IMR-90 (cell line): ENCODE measurements at places on chromosomes 5 and 9. TPM values are rescaled to one million over a fixed set of nuclear protein-coding genes. Genes with fewer than 3 reads are reported as not detected.

DNA sequence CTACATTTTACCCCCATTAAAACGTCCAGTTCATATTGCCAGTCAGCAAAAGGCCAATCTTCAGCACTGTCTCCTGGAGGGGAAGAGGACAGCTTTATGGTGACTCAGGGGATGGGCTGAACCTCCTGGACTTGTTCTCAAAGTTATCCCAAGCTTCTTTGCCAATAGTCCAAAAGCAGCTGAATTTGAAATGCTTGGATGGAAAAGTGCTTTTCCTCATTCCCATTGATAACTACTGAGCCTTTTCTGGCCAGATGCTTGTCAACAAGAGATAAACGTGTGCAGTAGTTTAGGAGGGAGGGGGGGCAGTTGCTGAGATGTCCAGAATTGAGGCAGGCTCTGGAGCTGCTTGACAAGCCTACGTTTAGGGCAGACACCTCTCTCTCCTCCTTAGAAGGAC lies 43.5 kb downstream of the MTX3 start:
- no peak for DNase-seq

GRCh38 chr5:166529200-166529599 lies 1762.2 kb upstream of the WWC1 start:
- no peak for DNase-seq

DNA sequence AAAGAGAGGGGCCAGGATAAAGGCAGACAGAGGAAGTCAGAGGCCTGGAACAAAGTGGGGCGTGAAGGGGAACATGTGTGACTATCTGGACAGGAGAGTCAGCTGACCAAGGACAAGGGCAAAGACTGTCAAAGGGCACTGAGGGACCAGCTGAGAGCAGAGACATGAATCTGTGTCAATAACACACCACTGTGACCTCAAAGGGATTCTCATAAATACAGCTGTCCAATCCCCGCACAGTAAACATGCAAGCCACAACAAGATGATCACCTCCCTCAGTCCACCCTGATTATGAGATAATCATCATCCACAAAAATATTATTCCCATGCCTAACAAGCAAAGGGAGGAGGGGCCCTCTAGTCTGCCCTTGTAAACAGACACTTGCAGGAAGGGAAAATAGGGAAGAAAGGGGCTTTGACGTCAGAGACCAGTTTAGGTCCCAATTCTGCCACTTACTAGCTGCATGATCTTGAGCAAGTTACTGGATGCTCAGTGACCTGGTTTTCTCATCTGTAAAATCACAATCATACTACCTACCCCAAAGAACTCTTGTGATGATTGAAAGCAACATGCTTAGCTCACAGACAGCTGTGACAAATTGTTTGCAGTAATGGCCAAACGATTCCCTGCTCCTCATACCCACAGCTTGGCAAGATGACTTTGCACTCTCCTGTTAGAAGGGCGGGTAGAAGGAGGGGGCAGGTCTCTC lies 41.8 kb downstream of the RAPGEF1 start:
- DNase-seq = no peak

The PAPPA gene
- total RNA-seq = 11.7 and 12.4 TPM in 2 replicates

The BARHL1 gene
- total RNA-seq = not detected in 2 replicates

The GMCL2 gene
- not detected in 2 replicates for total RNA-seq

DNA sequence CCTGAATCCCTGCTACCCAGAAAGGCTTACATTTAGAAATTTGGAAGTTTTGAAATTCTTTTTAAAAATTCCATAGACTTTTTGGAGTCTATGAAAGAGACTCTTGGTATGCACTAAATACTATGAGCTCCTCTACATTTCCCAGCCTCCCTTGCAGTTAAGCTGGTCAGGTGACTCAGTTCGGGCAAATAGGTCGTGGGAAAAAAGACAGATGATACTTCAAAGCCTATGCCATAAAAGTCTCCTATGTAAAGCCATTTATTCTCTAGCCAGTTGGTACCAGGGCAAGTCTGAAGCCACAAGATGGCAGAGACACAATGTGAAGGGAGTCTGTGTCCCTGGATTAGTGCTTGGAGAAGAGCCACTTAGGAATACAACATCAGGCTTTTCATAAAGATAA lies 101.8 kb downstream of the BOD1 start:
- DNase-seq = no peak

GRCh38 chr9:92155221-92155620 lies 40.0 kb upstream of the SPTLC1 start:
- no peak for DNase-seq

The F12 gene
- 0.36 and 0.56 TPM in 2 replicates for total RNA-seq

GRCh38 chr5:38121420-38121819 lies 136.9 kb upstream of the EGFLAM start:
- DNase-seq = no peak

DNA sequence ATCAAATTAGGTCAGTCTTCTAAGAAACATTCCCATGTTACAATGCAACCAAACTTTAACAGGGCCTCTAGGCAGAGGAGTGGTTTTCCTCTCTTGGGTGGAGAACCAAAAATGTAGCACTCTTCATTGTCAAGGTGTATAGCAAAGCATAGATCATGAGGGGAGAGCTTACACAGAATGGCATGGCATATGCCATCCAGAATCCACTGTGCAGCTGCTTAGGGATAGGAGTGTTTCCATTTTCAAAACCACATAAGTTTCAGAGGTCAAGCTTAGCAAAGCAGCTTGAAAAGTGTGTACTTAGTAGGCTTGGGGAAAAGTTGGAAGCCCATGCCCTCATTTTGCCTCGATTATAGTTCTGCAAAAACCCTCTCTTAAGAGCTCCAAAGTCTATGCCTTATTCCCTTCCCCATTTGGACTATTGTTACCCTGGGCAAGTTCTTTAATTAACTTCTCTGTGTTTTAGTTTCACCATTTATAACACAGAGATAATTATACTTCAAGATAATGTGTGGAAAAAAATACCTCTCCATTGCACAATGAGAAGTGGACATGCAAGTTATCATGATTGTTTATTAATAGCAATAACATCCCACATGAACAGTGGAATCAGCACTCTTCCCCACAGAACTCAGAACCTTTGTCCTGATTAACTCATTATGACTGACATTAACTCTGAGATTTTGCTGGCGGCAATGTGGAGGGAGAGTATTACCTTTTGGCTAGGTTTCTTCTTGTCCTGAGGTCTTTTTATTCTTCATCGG lies 398.9 kb upstream of the WWC1 start:
- DNase-seq = no peak

- no peak for DNase-seq
These were observed 85.5 kb upstream of the PITX1 start for GRCh38 chr5:135119481-135119880.

The DDX4 gene
- total RNA-seq = not detected in 2 replicates

GRCh38 chr5:73440262-73440661 lies 8.3 kb downstream of the FOXD1 start:
- no peak for DNase-seq

DNA sequence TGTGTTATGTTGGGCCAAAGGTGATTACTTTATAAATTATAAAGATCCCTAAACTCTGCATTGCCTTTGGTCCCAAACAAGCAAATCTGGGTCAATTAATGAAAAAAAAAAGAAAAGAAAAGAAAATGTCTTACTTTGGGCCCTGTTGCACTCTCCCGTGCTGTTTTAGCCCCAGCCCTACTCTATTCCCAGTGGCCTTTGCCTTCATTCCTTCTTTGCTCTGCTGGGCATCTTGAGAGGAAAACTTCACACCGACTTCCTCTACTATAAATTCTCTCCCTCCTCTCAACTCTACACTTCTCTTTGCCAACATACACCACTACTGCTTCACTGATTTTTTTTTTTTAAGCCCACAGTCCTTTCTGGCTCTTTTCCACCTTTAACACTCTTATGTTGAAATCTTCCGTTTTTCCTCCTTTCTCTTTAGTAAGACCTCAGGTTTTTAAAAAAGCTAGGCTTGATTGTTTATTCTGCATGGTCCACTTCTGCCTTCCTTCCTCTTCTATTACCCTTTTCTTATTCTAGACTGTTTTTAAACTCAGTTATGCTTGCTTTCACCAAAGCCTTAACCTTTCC lies 4.5 kb upstream of the MSMP start:
- no peak for DNase-seq

The DMGDH gene
- total RNA-seq = under 0.01 and 0.18 TPM in 2 replicates

DNA sequence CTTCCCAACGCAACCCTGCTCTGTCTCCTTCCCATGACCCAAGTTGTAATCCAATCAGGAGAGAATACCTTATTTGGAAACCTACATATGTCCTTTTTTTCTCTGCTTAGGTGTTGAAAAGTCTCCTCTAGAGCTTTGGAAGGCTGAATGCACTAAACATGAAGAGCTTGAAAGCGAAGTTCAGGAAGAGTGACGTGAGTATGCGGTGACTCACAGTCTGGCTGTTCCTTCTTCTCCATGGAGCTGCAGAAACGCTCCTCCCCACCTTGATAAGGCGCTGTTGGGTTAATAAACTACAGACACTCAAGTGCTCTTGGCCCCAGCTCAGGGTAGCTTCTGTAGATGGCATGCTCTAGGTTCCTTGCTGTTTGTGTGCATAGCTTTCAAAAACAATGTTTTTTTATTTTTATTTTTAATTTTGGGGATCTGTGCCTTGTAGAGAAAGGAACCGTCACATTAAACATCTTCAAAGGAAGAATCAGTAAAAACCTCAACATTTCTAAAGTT lies 30.7 kb downstream of the RAI14 start:
- peak; percentile 99 for DNase-seq
